ENCODE measurements at places on chromosomes 7 and 10. TPM values are rescaled to one million over a fixed set of nuclear protein-coding genes. Genes with fewer than 3 reads are reported as not detected.

Gene TRIL
- 8.4 TPM for total RNA-seq

GRCh38 chr10:33155720-33156638 is 178.5 kb downstream of the NRP1 start:
- no peak for DNase-seq

Gene UNCX
- not detected for total RNA-seq

Gene OPALIN
- total RNA-seq: not detected

All from upper lobe of left lung (tissue), 6 donors.